ENCODE measurements at places on chromosomes 6 and 20. TPM values are rescaled to one million over a fixed set of nuclear protein-coding genes. Genes with fewer than 3 reads are reported as not detected.

GRCh38 chr20:61497029-61497627 is 245.1 kb downstream of the CDH4 start:
- DNase-seq, result no peak

- DNase-seq, result no peak
Observed at GRCh38 chr6:161850562-161850961, 576.7 kb upstream of the AGPAT4 start.

- DNase-seq, result no peak
Observed at GRCh38 chr20:5734602-5735001, 15.6 kb upstream of the SHLD1 start.

DNA sequence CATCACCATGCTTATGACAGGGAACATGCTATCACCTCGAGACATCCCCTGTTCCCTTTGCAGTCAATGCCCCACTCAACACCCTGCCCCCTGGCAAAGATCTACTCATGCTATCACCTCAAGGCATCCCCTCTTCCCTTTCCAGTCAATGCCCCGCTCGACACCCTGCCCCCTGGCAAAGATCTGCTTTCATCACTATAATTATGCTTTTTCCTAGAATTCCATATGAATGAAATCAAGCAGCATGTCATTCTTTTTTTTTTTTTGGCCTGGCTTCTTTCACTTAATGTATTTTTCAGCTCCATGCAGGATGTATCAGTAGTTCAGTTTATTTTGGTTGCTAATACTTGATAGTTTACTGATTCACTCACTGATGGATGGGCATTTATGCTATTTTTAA is 554.9 kb downstream of the CDH26 start:
- DNase-seq, result no peak

ADGRF5 gene
- total RNA-seq, result 4.5 TPM

OLIG3 gene
- total RNA-seq, result not detected

HLA-C gene
- total RNA-seq, result 297 TPM

DNA sequence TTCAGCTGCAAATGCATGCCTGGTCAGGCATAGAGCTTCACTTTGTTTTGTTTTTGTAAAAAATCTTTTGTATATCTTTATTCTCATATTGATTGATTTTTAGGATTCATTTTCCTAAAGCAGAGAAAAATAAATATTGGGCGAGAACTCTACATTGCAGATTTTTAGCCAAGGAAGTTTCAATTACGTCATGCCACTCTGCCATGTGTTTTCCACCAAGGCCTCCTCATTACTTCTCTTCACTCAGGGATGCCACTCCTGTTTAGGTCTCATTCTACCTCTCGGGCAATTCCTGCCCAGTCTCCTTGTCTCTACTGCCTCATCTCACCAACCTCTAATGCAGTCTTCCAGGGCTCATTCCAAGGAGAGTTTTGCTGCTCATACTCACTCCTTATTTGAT is 497.3 kb upstream of the SPTLC3 start:
- DNase-seq, result no peak

DNA sequence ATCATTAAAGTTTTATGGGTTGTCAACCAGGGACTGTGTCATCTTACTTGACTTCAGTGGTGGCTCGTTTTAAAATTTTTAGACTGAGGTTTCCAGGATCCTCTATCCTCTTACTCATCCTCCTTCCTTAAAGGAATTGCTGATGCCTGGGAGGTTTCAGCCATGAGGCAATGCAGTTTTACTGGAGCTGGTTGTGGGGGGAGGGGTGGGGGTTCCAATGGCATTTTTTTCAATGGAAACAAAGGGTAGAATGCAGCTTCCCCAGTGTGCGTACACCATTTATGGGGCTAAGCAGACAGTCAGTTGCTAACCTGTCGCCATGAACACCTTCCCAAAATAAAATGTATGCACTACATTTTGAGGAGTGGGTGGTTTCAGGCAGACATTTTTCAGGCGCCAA is 88.0 kb downstream of the METTL24 start:
- DNase-seq, result no peak

DUSP15 gene
- 1.4 TPM for total RNA-seq

- no peak for DNase-seq
Observed at GRCh38 chr6:82882363-82883023, 183.1 kb downstream of the UBE3D start.

SIRPB1 gene
- total RNA-seq, result 0.82 TPM

EDN1 gene
- total RNA-seq, result 4.1 TPM

DNA sequence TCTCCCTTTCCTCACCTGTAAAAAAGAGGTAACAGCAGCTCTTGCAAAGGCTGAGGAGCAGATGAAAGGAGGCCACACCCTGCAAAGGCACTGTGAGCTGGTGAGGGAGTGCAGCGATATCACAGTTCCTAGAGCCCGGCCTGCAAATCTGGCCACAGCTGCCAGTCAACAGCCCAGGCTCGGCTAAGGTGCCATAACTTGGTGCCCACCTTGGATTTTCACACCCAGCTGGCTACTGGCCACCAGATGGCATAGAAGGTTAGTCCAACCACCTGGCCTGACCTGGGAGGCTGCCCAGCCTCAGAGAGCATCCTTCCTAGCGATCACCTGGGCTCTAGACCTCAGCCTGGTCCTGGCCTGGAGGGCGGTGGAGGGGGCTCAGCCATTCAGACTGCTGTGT is 46.8 kb downstream of the KCNB1 start:
- DNase-seq, result no peak

DNA sequence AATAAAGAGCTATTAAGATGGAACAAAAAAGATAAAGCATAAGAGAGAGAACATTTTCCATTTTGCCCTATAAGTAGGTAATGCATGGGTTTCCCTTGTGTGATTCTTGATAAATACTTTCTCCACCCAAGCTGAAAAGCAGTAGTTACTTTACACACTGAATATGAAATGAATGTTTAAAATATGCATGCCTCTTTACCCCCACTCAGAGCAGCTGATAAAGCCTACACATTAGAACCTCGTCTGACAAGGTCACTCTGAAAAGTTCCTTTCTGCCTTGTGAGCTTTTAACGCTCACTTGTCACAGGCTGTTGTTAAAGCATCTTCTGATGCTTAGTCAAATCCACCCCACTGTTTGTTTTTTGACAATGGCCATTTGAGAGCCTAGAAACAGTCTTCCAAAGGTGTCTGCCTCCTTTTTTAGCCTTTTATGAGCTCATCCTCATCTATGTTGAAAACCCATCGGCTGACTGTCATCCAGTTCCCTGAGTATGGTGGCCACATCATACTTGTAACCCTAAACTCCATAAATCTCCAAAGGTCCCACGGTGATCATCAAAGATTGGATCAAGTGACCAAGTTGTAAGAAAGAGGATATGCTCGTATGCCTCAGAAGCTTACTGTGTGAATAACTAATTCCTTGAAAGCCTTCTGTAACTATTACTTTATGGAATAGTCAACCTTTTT is 102.8 kb downstream of the ATXN1 start:
- DNase-seq, result no peak

HLA-G gene
- total RNA-seq, result 0.28 TPM

COL20A1 gene
- total RNA-seq, result not detected

- DNase-seq, result no peak
Observed at GRCh38 chr20:55090286-55090685, 614.9 kb downstream of the DOK5 start.

DNA sequence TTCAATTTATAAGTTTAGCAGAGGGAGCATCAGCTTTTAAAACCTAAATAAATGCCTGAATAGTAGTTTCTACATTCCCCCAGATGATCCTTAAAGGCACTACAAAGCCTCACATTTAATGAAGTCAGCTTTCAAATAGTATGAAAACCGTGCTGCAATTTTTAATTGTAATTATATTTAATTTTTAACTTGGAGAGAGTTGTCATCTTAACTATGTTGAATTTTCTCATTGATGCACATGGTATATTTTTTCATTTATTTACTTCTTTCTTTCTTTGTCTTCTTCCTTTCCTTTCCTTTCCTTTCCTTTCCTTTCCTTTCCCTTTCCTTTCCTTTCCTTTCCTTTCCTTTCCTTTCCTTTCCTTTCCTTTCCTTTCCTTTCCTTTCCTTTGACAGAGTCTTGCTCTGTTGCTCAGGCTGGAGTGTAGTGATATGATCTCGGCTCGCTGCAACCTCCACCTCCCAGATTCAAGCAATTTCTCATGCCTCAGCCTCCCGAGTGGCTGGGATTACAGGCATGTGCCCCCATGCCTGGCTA is 7.7 kb upstream of the SF3B5 start:
- no peak for DNase-seq

- no peak for DNase-seq
Observed at GRCh38 chr20:62644802-62645496, 2.6 kb downstream of the SLCO4A1 start.

GRCh38 chr6:33064723-33065122 is 8.7 kb downstream of the HLA-DPA1 start:
- DNase-seq, result no peak

SIRPB2 gene
- 0.20 TPM for total RNA-seq

PACSIN1 gene
- 0.37 TPM for total RNA-seq

PIGU gene
- total RNA-seq, result 4.1 TPM

LGSN gene
- 0.22 TPM for total RNA-seq

DNA sequence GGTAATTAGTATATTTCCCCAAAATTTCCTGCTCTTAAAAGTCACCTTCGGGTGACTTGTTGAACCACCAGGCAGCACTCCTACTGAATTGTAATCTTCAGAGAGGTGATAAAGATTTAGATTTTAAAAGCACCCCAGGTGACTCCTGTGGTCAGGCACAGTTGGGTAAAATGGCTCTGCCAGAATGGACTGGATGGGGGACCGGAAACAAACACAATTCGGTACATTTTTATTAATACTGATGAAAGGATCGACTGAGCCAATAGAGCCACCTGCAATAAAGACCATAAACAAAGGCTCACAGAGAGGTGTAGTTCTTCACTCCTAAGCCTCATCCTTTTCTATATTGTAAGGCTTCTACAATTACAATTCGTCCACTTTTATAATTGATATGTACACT is 19.6 kb upstream of the FAM83C start:
- no peak for DNase-seq

GRCh38 chr6:77535172-77535571 is 71.9 kb upstream of the HTR1B start:
- DNase-seq, result no peak

DNA sequence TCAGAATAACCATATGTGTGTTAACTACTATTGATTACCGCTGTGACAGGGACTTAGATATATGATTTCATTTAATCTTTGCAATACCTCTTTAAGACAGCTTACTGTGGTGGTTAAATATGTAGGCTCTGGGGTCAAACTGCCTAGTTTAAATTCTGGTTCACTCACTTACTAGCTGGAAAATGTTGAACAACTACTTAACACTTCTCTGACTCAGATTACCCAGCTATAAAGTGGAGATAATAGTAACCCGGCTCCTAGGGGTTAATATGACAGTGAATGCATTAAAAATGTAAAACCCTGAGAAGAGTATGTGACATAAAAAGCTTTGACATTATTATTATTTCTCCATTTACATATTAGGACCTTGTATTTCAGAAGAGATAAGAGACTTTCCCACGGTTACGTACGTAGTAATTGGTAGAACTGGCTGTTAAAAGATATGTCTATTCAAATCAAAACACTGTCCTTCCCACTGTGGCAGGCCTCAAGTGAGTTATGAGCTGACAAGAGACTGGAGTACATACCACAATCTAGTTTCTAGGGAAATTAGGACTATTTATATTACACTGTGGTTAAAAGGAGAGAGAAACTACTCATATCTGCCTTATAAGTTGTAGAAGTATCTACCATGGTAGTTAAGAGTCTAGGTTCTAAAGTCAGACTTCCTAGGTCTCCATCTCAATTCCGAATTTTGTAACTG is 4.4 kb upstream of the PLCB1 start:
- no peak for DNase-seq

DNA sequence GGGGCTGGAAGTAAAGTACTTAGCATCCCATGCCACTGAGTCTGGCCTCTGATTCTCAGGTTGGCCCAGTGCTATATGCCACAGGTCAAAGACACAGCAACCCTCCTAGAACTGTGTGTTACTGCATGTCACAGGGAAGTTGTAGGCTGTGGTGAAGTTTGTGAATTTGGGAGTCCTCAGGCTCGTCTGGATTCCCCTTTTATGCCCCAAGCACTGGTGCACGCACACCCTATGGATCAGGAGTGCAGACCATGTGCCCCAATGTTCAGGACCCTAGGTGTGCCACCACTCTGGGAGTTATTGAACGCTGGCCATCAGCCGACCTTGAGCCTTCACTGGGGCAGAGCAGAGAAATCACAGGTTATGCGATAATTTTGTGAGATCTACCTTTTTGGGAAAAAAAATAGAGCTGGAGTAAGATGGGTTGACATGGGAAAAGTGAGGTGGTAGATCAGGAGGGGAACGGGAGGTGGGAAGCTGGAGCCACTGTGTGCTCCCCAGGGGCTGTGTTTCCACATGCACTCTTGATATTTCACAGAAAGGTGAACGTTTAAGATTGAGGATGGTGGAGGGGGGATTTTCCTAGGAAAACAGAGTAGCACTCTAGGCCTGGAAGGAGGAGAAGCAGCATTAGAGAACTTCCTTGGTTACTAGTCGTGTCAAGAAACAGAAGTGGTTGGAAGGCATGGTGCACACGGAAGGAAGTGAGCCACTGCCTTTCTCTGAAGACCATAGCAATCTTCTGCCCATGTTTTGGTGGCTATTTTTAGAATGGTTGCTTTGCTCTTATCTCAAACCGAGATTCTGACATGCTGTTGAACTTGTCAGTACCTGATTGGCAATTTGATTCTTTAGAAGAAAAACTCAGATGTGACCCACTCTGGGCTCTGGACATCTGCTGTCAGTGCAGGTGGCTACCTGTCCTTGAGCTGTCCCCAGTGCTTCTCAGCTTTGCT is 44.1 kb downstream of the DUSP22 start:
- DNase-seq, result peak; percentile 51

All from pancreas (tissue), 10 donors.